ENCODE measurements at places on chromosomes 16 and 17.

DNA sequence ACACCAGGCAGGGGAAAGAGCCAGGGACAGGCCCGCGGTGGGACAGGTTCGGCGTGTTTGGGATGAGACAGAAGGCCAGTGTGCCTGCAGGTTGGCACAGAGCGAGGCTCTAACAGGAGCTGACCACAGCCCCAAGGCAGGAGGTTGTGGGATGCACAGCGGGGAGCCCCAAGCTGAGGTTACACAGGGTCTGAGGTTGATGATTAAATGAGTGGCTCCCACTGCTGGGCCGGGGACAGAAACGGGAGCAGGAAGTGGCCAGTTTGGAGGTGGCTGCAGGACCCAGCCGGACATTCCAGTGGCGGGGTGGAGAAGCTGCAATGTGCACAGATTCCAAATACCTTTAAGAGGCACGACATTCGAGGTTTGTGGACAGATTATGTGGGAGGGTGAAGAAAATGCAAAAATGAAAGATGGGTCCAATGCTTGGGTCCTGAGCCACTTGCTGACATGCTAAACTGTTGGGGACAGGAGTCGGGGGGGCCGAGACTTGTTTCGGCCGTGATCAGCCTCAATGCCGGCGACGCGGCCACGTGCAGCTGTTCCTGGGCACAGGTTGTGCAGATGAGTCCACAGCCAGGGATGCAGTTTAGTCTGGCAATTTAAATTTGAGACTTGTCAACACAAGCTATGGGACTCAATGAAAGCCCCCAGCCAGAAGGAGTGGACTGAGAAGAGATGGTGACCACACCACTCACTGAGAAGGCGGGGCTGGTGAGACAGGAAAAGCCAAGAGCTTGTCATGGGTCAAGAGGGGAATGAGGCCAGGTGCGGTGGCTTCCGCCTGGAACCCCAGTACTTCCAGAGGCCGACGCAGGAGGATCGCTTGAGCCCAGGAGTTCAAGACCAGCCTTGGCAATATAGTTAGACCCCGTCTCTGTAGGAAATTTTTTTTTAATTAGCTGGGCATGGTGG lies 8.7 kb downstream of the ENPP7 start:
- DNase-seq: no peak

GRCh38 chr16:69435977-69436820 lies 11.8 kb downstream of the CYB5B start:
- peak; percentile 26 for DNase-seq

- DNase-seq: no peak
Observed at GRCh38 chr17:38328620-38329019, 15.1 kb downstream of the GPR179 start.

DNA sequence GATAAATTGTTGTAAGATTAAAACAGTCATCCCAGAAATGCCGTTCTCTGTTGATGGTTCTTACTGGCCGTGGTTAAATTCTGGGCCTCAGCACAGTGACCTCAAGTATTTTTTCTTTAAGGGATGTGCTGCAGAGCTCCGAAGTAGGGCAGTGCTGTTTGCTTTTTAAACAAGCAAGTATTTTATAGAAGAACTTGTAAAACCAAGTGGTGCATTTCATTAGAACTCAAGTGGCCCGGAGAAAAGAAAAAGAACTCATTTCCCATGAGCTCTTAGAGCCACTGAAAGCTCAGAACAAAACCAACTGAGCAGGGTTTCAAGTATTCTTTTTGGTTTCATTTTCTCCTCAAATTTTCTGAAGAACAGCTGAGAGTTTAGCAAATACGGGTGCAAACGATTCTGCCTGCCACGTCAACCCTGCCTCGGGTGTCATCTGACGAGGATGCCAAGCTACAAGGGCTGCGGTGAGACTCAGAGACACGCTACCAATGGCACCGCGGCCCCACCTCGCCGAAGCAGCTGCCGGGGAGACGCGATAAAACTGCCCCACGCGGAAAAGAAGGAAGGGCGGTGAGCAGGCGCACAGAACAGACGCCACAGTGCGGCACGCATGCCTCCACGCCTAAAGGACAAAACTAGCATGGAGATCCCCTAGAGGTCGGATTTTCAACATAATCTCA lies 6.3 kb downstream of the LMF1 start:
- DNase-seq: no peak

- no peak for DNase-seq
Observed at GRCh38 chr17:44382917-44383316, 6.5 kb downstream of the ITGA2B start.

GRCh38 chr16:65744401-65744800 lies 622.1 kb upstream of the CDH5 start:
- DNase-seq: no peak

GRCh38 chr17:58250344-58251011 lies 12.1 kb downstream of the LPO start:
- DNase-seq: no peak

DNA sequence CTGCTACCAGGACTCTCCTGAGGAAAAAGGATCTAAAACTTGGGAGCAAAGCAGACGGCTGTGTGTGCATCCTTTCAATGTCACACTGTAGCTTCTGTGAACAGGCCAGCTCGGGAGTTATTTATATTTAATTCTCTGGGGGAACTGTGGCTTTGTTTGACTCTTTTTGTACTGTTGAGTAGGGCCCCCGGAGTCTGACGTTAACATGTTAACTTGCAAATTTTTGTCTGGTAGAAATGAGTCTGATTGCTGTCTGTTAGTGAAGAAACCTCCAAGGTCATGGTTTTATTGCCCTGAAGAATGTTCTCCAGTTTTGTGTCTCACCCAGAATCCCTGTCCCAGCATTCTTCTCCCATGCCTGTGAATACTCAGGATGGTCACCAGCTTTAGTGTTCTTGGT lies 14.2 kb upstream of the KCNG4 start:
- no peak for DNase-seq

- DNase-seq: no peak
Observed at GRCh38 chr17:79031996-79032875, 8.3 kb downstream of the C1QTNF1 start.

GRCh38 chr16:48383009-48383876 lies 2.0 kb downstream of the SIAH1 start:
- DNase-seq: no peak

- no peak for DNase-seq
Observed at GRCh38 chr17:42804918-42805367, 6.3 kb downstream of the CNTD1 start.

GRCh38 chr17:68468788-68469187 lies 11.5 kb upstream of the WIPI1 start:
- DNase-seq: no peak

DNA sequence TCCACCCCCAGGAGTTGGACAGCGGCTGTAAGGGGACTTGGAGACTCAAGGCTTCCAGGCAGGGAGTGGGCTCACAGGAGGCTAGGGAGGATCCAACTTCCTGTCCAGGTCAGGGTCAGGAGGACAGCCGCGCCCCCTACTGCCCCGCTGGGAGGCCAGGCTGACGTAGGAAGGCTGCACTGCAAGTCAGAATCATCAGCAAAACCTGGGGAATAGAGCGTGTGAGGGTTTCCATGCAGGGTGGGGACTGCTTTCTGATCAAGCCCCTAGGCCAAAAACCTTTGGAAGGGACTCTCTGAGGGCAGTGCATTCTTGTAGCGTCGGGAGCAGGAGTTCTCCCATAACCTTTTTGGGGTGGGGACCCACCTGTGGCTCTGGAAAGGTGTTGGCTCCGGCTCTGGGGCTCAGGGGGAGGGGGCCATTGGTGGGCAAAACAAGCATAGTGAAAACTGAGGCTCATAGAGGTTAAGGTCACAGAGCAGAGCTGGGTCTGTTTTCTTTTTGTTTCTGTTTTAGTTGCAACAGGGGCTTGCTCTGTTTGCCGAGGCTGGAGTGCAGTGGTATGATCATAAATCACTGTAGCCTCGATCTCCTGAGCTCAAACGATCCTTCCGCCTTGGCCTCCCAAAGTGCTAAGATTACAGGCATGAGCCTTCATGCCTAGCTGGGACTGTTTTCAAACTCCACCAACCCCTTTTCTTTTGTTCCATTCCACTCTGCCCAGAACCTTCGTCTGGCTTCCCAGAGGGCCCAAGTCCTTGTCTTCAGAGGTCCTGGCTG lies 22.1 kb downstream of the RAI1 start:
- no peak for DNase-seq

- DNase-seq: no peak
Observed at GRCh38 chr17:60354223-60354622, 37.7 kb downstream of the USP32 start.

DNA sequence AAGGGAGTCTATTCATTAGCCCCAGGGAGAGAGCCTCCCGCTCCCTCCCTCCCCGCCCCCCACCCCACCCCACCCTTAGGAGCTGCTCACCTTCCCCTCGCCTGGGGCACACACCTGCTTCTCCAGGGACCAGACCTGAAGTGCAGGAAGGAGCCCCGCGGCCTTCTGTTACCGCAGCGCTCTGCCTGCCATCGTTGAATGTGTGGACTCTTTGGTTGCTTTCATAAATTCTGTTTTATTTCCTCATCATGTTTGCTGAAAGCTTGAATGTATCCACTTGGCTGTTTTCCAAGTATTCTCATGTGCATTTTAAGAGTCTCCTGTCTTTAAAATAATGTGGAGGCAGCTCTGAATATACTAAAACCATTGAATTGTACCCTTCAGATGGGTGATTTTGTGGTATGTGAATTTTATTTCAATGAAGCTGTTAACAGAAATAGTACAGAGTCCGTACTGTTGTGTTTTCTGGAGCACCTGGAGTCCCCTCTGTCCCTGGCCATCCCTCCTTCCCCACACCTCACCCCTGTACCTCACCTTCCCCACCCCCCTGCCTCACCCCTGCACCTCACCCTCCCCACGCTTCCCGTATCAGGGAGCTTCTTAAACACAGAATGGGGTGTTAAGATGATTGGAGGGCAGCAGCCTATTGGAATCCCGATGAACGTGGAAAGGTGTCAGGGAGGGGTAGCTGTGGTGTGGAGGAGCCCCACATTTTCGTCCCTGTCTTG lies 25.5 kb downstream of the RAB11FIP3 start:
- no peak for DNase-seq

GRCh38 chr17:39711851-39712250 lies 12.0 kb downstream of the ERBB2 start:
- DNase-seq: no peak

DNA sequence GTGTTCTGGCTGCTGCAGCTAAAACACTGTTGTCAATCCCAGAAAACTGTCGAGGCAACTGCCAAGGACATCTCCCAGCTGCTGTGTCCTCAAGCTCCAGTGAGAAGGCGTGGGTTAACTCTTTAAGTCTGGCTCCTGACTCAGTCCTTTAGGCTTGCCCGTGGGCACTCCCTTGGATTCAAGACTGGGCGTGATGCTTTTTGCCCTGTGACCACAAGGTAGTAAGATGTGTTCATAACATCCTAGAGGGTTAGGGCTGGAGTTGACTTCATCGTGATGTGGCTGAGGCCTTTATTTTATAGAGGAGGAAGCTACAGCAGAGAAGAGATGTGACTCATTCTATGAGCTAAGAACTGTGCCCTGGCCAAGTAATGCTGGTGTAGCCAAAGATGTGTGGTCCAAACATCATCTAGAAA lies 50.9 kb upstream of the TEKT3 start:
- DNase-seq: peak; percentile 0

- no peak for DNase-seq
Observed at GRCh38 chr17:70050931-70051330, 24.1 kb upstream of the KCNJ16 start.

GRCh38 chr17:7523033-7523432 lies 25.8 kb upstream of the TNFSF12 start:
- DNase-seq: peak; percentile 2

GRCh38 chr17:64348666-64349065 lies 42.0 kb downstream of the PECAM1 start:
- no peak for DNase-seq

GRCh38 chr17:56694825-56695224 lies 101.3 kb downstream of the NOG start:
- no peak for DNase-seq

- DNase-seq: no peak
Observed at GRCh38 chr17:58041161-58041560, 34.1 kb upstream of the SRSF1 start.

DNA sequence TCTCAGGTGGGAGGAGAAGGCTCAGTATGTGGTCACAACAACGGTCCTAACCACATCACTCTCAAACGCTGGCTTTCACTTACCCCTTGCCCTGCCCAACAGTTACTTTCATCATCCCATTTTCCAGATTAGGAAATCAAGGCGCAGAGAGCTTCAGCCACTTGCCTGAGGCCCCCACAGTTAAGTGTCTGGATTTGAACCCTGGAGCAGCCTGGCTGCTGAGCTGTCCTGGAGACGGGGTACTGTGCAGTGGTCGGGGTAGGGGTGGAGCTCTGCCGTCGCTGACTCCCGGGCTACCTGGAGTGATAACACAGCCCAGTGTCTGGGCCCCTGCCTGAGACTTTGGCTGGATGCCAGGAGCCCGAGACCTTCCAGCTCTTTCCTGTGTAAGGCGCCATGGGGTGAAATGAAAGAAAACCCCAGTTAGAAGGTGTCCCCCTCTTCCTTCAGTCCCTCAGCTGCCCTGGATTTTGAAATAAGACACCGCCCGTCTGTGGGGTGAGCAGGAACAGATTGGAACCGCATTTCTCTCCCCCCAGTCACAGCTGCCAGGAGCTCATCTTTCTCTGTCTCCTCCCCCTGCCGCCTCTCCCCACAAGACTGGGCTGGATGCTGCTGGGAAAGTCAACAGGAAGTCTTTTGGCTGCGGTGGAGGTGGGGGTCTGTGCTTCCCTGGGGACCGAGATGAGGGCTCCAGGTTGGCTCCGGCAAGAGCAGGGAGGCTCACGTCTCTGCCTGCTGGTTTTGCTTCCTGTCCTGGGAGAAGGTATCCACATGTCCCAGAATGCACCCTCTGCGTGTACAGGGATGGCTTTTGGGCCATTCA lies 280.2 kb downstream of the SEC14L1 start:
- DNase-seq: peak; percentile 91

- peak; percentile 26 for DNase-seq
Observed at GRCh38 chr16:71811261-71811803, 2.7 kb upstream of the AP1G1 start.

DNA sequence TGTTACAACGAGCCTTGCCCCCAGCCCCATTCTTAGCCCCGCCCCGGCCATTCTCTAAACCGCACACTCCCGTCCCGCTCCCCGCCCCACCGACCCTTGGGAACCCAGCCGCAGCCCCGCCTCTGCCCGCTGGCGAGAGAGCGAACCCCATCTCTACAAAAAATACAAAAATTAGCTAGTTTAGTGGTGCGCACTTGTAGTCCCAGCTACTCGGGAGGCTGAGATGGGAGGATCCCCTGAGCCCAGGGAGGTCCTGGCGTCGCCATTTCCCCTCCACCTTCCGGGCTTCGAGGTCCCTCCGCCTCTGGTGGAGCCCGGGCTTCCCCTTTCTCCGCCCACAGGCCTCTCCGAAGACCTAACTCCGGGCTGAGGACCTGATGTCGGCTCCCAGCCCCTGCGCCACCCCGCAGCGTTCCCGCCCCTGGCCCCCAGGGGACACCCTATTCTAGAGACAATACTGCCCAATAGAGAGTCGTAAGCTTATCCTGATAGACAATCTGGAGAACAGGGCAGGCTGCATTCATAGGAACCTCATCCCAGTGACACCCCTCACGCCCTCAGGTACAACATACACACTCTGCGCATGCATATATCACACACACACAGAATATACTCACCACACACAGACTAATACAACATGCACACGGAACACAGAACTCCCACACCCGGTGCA lies 480 bp upstream of the PROCA1 start:
- peak; percentile 88 for DNase-seq

GRCh38 chr17:34999456-34999855 lies 19.1 kb downstream of the LIG3 start:
- DNase-seq: no peak
